ENCODE measurements at places on chromosomes 11 and 22.
A peak's percentile ranks its signal among the peaks of the same experiment; 100 is the strongest.

GRCh38 chr22:48743601-48744282 lies 1083.9 kb downstream of the BRD1 start:
- DNase-seq = no peak

GRCh38 chr22:47092896-47093311 lies 330.5 kb downstream of the TBC1D22A start:
- DNase-seq = peak; percentile 92

DNA sequence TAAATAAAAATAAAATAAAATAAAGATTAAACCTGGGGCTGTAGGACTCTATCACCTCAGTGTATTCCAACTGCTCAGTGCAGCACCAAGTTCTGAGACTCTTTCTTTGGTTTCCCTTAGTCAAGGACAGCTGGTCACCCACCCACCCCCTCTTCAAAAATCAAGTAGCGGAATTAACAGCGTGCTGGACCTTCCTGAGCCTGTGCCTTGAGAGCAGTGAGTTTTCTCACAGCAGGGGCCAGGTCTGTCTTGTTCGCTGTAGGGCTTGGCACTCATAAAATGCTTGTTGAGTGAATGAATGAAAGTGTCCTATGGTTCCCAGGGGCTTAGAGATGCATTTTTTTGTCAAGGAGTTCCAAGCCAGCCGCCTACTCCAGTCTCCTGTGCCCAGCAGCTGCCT lies 2.9 kb upstream of the ALX4 start:
- no peak for DNase-seq

GRCh38 chr22:19880786-19881569 lies 26.3 kb upstream of the GNB1L start:
- DNase-seq = peak; percentile 98

DNA sequence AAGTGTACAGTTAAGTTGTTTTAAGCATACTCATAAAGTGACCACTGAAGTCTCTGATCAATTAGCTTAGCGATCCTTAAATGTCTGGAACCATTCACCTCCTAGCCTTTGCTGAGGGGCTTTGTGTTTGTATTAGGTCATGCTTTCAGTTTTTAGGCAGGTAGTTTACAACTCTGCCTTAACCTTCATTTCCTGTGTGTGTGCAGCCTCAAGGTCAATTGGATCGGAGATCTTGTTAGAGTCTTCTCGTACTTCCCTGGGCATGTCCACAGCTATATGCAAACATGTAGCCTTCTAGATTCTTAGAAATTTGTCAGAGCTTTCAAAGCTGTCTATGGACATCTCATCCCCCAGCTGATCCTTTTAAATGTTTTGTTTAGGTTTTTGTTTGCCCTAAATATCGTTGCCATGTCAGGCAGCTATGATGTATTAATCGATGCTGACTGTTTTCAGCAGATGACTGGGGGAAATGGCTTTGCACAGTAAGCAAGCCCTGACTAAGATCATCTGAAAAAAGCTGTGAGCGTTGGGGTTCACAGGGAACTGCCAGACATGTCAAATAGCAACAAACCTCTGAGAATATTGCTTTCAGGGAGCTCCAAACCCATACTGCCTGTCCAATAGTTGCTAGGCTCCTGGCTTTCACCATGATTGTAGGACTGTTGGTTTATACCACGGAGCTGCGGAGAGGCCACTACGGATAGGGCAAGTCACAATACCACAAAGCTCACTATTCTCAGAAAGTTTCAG lies 45.6 kb downstream of the GLYAT start:
- no peak for DNase-seq

DNA sequence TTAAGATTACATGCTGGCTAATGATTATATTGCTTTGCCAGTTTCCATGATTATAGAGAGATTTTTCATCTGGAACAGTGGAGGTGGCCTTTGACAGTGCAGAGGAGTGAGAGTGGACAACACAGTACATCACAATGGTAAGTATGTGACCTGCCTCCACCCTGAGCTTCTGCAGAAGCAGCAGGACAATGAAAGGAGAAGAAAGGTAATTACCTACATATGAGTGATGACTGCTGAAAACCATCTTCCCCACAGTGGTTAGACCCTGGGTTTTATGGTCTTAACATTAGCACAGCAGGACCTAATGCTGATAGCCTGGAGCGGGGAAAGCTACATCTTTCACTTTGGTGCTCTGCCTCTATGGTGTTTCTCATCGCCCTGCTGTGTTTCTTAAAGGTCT lies 454.7 kb upstream of the DDI1 start:
- DNase-seq = no peak

DNA sequence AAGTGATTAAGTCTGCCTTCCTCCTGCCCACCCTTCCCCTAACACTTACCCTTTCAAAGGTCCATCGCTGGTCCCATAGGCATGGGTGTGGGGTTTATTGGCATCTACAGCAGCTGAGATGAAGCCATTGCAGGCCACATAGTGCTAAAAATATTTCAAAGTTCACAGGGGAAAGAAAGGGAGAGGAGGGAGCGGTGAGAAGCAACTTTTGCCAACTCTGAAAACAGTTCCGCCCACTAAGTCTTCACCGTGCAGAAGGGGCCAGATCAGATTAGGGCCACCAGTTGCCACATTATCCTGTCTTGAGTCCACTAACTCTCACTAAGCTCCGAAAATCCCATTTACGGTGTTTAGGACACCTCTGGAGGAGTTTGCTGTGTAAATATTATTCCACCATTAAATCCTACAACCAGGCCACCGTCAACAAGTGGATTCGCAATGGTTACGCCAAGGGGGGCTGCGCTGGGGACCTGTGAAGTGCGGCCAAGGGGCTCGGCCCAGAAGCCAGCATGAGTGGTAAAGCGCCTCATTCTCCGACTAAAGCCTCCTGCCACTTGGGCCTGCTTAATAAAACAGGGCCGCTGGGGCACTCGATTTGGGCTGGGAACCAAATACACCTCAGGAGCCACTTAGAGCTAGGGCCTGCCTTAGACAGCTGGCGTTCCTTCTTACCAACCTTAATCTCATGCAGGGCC lies 534.9 kb downstream of the MIAT start:
- DNase-seq = no peak

DNA sequence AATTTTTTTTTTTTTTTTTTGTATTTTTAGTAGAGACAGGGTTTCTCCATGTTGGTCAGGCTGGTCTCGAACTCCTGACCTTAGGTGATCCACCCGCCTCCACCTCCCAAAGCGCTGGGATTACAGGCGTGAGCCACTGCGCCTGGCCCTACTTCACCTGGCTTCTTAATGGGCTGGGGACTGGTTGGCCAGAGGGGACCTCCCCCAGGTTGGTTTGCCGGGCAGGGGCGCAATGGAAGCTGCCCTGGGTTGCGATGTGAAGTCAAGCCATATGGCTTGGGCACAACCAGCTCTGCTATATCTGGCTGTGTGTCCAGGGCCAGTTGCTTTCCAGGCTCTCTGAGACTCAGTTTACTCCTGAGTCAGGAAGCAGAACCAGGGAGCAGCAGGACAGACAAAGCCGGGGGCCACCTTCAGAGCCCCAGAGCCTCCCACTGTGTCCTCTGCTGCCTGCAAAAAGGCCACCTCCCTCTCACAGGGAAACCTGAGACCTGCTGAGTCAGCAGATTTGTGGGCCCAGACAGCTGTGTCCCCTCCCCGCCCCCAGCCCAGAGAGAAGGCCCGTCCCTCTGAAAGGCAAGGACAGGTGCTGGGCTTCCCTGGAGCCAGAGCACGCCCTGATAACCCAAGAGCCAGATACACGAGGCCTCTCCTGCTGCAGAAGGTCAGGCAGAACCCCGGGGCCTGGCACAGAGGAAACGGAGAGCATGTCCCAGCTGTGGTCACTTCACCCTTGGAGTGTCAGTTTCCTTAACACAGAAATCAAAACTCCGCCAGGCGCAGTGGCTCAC lies 29.2 kb upstream of the DAGLA start:
- DNase-seq = no peak

DNA sequence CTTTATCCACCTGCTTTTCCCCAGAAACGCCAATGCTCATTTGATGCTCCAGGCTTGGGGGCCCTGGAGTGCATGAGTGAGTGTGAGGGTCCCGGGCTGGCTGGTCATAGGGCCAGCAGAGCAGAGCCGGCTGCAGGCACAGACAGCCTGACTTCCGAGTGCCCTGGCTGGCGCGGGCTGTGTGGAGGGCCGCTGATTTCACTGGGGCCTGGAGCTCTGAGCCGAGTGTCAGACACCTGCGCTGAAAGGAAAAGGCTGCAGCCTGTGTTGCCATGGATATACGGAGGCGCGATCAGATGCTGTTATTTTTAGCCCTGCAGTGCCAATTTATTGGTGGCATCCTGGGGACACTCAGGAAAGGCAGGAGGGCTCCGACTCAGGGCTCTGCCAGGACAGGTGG lies 87.6 kb downstream of the ST3GAL4 start:
- DNase-seq = no peak

- no peak for DNase-seq
Measured at GRCh38 chr11:130344841-130345240, 30.1 kb upstream of the ZBTB44 start.

- no peak for DNase-seq
Measured at GRCh38 chr11:2950825-2951224, 21.6 kb upstream of the PHLDA2 start.

GRCh38 chr22:44990328-44990727 lies 19.5 kb downstream of the PHF21B start:
- no peak for DNase-seq

DNA sequence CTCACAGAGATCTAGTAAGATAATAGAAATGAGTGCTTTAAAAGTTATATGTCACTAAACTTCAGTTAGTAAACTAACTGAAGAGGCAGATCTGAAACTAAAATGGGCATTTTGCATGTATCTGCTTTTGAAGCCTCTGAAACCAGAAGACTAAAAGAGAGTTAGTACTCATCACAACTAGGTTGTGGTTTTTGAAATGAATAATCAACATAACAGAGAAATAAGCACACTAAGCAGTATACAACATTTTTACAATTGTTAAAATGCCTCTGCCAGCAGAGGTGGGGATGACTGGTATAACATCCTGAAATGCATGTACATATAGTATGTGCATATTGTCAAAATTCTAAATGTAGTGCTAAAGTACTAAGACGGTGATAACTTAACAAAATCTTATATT lies 564.5 kb downstream of the DLG2 start:
- no peak for DNase-seq

- DNase-seq = no peak
Measured at GRCh38 chr22:17764036-17764435, 10.2 kb downstream of the BID start.

DNA sequence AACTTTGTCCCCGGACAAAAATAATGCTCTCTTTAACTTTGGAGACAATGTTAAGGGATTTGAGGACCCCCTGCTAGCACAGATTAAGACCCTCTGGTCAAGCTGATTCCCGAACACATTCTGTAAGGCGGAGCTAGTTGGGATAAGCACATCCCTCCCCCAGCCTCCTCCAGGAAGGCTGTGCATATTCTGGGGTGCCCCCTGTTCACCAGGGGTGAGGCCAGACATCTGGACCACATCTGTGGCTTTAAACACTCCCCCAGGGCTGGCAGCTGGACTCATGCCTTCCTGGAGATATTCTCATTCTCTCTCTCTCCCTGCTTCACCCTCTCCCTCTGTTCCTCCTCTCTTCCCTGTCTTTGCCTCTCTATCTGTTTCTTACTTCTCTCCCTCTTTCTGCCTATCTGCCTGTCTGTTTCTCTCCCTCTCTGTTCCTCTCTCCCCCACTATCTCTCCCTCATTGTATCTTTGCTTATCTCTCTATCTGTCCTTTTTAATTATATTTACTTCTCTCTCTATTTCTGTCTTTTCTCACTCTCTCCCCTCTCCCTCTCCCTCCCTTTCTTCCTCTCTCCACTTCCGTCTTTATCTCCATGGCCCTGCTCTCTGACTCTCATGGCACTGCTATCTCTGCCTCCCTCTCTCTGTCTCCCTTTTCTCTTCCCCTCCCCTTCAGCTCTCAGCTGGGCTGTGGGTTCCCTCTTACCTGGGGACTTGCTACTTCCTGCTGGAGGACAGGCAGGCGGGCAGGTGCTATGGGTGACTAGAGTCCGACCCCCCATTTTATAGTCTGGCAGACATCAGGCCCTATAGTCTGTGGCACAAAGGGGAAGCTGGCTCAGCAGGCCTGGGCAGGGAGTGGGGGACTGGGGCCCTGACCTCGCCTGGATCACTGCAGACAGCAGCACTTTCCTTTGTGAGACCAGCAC lies at the start of gene CRYBB1:
Gene CRYBB1 (minus strand): TSS at position 757 of the 929 bp plus-strand sequence. CDS start 1,708 bp downstream, outside the sequence.
- DNase-seq = peak; percentile 4

- no peak for DNase-seq
Measured at GRCh38 chr11:27926486-27926885, 181.5 kb downstream of the KIF18A start.

GRCh38 chr11:75146711-75147110 lies 4.2 kb upstream of the SLCO2B1 start:
- no peak for DNase-seq

DNA sequence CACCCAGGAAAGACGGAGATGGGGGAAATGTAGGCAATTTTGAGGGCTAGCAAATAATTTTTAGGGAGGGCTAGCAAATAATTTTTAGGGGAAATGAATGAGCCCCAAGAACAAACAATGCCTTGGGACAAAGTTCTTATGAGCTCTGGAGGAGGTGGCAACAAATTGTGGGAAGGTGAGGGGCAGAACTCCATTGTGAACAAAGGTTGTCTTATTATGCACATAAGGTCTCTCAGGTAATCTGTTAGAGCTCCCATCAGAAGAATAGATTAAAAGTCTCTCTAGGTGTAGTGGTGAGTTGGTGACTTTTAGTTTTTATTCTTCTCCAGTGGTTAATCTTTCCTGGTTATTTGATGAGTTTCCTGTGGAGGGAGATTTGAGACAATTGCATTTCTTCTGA lies 2.4 kb upstream of the PRPF19 start:
- DNase-seq = no peak

DNA sequence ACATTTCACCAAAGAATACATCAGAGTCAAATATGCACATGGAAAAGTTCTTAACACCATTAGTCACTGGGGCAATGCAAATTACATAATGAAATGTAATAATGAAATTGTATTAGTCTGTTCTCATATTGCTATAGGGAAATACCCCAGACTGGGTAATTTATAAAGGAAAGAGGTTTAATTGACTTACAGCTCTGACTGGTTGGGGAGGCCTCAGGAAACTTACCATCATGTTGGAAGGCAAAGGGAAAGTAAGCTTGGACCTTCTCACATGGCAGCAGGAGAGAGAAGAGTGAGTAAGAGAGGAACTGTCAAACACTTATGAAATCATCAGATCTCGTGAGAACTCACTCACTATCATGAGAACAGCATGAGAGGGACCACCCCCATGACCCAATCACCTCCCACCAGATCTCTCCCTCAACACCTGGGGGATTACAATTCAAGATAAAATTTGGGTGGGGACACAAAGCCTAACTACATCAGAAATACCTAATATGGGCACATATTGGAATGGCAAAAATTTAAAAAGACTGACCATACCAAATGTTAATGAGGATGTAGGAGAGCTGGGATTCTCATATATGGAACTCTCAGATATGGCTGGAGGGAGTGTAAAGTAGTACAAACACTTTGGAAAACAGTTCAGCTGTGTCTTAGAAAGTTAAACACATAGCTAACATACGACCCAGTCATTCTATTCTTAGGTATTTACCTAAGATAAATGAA lies 65.1 kb upstream of the CD44 start:
- no peak for DNase-seq

GRCh38 chr22:26983311-26983710 lies 325.9 kb downstream of the MIAT start:
- no peak for DNase-seq
